CD4-positive, alpha-beta T cell (primary cell): ENCODE measurements at places on chromosomes 7 and 10. TPM values are rescaled to one million over a fixed set of nuclear protein-coding genes. Genes with fewer than 3 reads are reported as not detected.

DNA sequence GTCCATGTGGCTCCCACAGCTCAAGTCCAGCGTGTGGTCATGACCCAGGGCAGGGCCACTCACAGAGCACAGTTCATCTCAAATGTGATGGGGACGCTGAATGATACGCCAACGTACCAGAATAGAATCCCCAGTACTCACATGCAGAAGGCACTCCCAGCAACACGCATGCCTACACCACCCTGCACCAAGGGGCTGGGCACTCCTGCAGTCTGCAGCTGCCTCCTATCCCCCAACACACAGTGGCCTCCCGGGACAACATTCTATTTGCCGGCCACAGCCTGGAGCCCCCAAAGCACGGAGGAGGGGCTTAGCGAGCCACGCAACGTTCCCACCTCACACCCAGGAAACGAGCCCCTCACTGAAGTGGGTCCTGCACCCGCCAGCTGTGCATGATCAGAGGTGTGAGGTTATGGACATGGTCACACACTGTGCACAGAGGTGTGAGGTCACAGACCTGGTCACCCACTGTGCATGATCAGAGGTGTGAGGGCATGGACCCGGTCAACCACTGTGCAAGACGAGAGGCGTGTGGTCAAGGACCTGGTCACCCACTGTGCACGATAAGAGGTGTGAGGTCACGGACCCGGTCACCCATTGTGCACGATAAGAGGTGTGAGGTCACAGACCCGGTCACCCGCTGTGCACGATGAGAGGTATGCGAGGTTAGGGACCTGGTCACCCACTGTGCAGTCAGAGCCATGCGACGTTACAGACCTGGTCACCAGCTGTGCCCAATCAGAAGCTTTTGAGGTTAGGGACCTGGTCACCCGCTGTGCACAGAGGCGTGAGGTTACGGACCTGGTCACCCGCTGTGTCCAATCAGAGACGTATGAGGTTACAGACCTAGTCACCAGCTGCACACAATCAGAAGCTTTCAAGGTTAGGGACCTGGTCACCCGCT lies 182.8 kb downstream of the DIP2C start:
- DNase-seq = no peak

- no peak for DNase-seq
These were observed 50.5 kb downstream of the TPST1 start for GRCh38 chr7:66255534-66256100.

DNA sequence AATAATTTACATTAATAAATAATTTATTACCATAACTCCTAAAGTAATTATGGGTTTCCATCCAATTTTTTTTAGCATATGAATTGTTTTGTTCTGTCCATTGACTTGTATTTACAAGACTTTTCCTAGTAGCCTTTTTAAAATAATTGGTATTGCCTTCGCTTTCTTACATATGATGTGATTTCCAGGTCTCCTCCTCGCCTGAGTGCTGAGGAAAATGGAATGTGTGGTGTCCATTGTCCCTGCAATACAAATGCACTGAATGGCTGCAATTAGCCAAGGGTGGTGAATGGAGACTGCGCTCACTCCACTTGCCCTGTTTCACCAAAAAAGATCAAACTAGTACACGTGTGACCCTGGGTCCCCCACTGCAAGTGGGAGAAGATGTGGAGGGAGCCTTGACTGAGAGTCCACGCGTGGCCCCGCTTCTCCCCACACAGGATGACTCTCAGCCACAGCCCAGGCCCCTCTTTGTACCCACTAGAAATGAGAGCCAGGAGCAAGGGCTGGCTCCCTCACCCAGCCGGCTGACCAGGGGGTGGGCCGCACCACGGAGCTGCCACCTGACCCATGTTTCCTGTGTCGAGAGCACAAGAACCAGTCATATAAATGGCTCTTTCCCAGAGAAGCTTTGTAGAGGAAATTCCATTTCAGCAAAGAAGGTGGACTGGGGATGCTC lies 52.6 kb downstream of the FAM53B start:
- DNase-seq = no peak

NAT16 gene
- total RNA-seq = not detected

RAMP3 gene
- total RNA-seq = not detected

- no peak for DNase-seq
These were observed 1.4 kb downstream of the CPA1 start for GRCh38 chr7:130381468-130382312.

DNA sequence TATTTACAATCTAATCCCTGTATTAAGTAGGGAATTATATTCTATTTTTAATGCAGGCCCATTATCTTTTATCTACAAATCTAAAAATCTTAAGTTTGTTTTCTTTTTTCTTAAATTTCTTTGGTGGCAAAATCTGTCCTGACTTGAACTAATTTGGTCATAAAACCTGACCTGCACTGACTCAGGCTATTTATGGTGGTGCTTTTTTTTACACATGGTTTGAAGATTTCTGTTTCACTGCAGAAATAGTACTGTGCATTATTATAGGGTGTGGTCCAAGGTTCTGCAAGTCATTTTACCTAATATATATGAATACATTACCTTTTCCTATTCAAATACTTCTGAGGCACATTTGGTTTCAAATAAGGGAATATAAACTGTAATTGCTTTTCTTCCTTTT lies 137.0 kb downstream of the CD36 start:
- DNase-seq = no peak

TRPV6 gene
- total RNA-seq = not detected

GNG11 gene
- not detected for total RNA-seq

DNA sequence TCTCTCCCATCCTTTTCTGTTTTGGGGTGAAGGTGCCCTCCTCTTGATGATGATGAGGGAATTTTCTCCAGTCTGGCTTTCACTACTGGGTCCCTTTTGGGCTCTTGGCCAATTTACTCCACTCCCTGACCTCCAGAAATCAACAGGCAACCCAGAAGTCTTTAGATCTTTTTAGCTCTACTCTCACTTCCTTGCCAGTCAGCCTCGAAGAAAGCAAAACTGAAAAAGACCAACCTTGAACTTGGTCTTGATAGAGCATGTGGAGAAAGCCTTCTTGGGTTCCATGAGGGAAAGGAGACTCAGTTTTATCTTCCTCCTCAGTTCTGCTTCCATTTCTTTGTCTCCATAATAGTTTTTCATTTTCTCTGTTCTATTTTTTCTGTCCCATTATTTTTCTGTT lies 91.4 kb upstream of the NPVF start:
- DNase-seq = no peak

GRCh38 chr10:86168256-86168655 lies 198.3 kb downstream of the GRID1 start:
- no peak for DNase-seq

POLR3A gene
- total RNA-seq = 6.7 TPM

OPN1SW gene
- total RNA-seq = not detected

PPIA gene
- total RNA-seq = 423 TPM

GRCh38 chr7:121531175-121532070 lies 135.3 kb upstream of the FAM3C start:
- DNase-seq = no peak

DNA sequence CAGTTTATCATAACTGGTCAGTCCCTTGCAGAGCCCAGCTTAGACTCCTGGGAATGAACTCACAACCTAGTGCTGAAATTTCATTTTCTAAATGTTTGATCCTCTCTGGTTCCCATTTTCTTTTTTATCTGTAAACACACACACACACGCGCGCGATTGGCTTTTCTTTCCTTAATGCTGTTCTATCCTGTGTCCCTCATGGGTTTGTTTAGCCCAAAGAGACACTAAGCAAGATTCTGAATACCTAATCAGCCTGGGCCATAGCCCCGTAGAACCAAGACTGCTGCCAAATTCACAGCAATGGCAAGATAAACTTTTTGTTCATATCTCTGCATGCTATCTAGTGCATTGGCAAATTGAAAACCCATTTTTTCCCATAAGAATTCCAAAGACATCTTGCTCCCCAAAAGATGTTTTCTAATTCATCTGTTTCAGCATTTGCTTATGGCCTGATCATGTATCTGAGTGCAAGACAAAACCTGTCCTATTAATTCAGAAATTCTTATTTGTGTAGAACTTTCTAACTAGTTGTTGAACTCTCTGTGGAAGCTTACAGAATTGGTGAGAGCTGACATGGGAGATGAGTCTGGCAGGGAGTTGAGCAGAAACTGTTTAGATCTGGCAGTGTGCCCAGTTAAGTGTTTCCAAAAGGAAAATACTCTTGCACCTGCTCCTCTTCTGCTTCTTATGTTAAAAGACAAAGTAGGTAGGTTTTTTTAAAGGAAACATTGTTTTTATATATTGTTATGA lies 1.8 kb upstream of the IFIT1 start:
- DNase-seq = no peak

PNLIP gene
- not detected for total RNA-seq

GRCh38 chr10:58304099-58304633 lies 30.6 kb upstream of the UBE2D1 start:
- no peak for DNase-seq

GRCh38 chr7:102897856-102898531 lies 14.8 kb upstream of the LRRC17 start:
- DNase-seq = no peak

THSD7A gene
- total RNA-seq = not detected

- DNase-seq = peak; percentile 25
These were observed 4.3 kb downstream of the VIPR2 start for GRCh38 chr7:159140170-159140910.

DNA sequence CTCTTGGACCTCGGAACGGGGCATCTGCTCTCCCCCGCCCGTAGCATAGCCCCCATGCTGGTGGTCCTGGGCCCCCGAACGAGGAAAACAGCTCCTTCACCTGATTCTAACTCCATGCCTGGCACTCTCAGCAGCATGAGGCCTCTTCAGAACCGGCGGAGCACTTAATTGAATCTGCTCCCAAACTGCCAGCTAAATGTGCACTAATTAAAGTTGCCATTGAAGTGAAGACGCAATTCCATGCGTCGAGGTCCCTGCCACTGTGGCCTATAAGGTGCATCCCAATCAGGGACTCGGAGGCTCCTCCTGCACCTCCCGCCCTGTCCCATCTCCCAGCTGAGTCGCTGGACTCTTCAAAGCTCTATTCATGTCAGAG lies 41.3 kb upstream of the ADGRA1 start:
- no peak for DNase-seq

DNA sequence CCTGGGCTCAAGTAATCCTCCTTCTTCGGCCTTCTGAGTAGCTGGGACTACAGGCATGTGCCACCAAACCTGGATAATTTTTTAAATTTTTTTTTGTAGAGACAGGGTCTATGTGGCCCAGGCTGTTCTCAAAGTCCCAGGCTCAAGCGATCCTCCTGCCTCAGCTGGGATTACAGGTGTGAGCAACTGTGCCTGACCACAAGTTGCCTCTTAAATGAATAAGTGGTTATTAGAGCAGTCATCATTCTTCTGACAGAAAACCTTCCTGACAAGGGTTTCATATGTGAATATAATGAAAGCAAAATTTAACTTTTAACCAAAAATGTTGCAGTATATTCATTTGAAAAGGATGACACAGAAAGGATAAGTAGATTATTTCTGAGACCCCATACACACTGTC lies 532.5 kb downstream of the GRM8 start:
- DNase-seq = no peak

- no peak for DNase-seq
These were observed 17.9 kb downstream of the SCRN1 start for GRCh38 chr7:29971566-29972314.

GRCh38 chr10:118239236-118239630 lies 102.9 kb downstream of the FAM204A start:
- no peak for DNase-seq

- DNase-seq = no peak
These were observed 153.2 kb upstream of the FZD8 start for GRCh38 chr10:35795131-35795824.

NUDT13 gene
- 0.67 TPM for total RNA-seq

ZSCAN25 gene
- 41.5 TPM for total RNA-seq

MMD2 gene
- not detected for total RNA-seq

GRCh38 chr10:11183015-11183414 lies 165.3 kb downstream of the CELF2 start:
- peak; percentile 55 for DNase-seq

- no peak for DNase-seq
These were observed 507.5 kb upstream of the CELF2 start for GRCh38 chr10:10510179-10510578.

ABCB4 gene
- not detected for total RNA-seq

DNA sequence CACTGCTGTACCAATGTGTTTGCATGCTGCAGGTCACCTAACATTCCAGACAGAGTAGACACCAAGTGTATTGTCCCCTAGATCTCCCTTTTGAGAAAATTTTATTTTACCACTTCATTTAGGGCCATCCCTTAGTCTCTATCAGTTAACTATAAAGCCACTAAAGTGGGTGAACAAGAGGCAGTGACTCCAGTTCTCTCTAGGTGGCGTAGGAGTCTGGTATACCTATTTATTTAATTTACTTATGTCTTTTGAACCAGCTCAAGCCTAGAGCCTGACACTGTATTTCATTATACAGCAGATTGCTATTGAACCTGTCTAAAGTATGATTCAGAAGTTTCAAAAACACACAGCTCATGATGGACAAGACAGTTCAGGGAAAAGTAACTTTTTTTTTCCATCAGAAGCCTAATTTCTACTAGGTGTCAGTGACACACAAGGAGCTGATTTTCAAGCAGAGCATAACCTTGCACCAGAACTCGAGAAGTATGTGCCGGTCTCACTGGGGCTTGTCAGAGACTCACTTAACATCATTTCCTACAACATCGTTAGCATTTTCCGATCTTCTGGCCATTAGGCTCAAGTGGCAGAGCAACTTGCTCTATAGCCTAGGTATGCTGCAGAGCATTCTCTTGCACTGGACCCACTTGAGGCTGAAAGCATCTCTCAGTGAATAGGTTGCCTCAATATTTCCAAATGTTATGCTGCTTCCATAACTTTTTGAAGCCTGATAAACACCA lies 175.4 kb downstream of the CDC14C start:
- DNase-seq = no peak

DNA sequence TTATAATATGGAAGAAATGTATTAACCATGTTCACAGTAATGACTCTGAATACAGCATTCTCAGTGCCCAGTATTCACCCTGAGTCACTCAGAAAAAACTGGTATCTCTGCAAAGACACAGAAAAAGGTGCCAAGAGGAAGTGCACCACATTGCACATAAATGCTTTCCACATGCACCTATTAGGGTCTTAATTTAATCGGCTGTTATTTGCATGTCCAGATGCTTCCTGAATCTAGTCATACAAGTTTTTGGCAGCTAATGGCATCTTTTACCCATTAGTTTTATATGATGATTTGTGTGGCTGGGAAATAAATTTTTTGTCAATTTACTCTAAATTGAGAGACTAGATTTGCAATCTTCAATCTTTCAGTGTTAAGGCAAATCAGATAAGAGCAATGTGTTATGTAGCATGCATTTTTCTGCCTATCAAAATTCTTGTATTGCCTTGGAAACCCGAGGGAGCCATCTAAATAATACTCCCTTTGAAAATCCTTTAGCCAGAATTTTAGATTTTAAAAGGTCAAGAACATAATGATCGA lies 58.2 kb downstream of the ZNF680 start:
- DNase-seq = no peak

PODXL gene
- total RNA-seq = 0.16 TPM

GRCh38 chr7:42993038-42993437 lies 60.9 kb downstream of the MRPL32 start:
- DNase-seq = no peak

- DNase-seq = no peak
These were observed 37.0 kb downstream of the FAM20C start for GRCh38 chr7:229184-229964.

VAX1 gene
- total RNA-seq = not detected

- DNase-seq = no peak
These were observed 337.4 kb downstream of the PRPF18 start for GRCh38 chr10:13924040-13924725.
